ENCODE measurements at places on chromosomes 16 and 17. TPM values are rescaled to one million over a fixed set of nuclear protein-coding genes. Genes with fewer than 3 reads are reported as not detected.

DNA sequence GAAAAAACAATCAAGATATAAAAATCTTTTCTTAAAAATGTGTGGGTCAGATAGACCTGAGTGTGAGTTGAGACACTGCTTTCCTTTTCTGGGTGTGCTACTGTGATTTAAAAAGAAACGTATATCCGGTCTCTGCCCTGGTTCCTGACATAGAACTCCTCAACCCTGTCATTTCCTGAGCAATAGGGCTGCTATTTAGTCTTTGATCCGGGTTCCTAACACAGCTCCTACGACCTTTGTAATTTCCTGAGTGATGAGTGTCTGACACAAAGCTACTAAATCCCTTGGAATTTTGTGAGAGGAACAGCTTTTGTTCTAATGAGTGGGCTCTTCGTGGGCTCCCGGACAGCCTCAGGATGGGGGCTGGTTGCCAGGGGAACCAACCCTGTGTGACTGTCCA is 93.9 kb upstream of the FA2H start:
- DNase-seq = no peak

DNA sequence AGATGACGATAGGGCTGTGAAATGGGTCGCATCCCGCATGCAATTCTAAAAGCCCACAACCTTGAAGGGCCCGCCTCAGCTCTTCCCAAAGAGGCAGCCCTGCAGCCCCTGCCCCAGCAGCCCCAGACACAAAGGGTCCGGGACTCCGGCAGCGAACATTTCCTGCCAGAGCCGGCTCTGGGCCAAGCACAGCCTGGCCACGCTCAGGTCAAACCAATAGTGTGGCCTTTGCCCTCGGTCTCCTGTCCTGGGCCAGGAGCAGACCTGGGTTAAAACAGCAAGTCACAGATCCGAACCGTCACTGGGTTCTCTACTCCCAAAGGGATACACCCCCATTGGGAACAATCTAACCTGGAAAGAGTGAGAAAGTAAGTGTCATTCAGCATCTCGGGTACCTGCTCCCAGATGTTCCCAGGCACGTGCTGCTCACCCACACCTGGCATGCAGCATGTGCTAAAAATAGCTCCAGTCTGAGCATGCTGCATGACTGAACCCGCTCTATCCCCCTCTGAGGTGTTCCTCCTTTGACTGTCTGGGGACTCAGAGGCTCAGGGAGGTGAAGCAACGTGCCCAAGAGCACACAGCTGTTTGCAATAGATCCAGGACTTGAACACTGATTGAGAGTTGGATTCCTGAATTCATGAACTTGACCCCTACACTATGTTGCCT is 22.2 kb upstream of the ATP2A3 start:
- peak; percentile 25 for DNase-seq

Gene HS3ST4
- not detected for total RNA-seq

DNA sequence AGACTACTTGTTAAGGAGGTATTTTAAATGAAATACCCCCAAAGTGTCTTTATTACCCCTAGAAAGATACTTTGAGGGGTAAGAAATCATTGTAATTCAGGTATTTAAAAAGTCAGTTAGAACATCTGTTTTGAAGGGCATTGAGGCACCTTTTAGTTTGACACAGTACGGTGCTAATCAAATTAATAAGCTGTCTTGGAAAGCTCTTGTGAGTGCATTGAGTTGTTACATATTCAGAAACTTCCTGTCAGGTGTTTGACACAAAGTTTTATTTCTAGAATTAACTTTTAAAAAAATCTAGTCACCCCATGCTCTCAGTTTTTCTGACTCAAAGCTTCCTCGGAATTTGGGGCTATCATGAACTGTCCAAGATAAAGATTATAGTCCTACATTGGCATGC is 4.6 kb downstream of the RBBP6 start:
- DNase-seq = no peak

DNA sequence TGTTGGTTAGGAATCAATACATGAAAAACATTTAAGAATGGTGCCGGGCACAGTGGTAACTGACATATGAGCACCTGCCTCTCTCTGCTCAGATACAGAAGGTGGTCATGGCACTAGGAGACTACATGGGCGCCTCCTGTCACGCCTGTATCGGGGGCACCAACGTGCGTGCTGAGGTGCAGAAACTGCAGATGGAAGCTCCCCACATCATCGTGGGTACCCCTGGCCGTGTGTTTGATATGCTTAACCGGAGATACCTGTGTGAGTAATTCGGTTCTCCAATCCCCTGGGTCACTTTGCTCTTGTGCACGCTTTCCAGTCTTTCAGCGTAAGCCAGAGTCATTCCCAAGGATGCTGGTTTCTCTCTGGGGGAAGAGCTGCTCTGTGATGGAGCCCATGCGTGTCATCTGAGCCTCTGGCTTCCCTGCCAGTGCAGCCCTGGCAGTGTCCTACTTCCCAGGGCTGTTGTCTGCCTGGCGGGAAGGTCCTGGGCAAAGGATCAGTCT is 3.0 kb upstream of the CD68 start:
- DNase-seq = no peak

DNA sequence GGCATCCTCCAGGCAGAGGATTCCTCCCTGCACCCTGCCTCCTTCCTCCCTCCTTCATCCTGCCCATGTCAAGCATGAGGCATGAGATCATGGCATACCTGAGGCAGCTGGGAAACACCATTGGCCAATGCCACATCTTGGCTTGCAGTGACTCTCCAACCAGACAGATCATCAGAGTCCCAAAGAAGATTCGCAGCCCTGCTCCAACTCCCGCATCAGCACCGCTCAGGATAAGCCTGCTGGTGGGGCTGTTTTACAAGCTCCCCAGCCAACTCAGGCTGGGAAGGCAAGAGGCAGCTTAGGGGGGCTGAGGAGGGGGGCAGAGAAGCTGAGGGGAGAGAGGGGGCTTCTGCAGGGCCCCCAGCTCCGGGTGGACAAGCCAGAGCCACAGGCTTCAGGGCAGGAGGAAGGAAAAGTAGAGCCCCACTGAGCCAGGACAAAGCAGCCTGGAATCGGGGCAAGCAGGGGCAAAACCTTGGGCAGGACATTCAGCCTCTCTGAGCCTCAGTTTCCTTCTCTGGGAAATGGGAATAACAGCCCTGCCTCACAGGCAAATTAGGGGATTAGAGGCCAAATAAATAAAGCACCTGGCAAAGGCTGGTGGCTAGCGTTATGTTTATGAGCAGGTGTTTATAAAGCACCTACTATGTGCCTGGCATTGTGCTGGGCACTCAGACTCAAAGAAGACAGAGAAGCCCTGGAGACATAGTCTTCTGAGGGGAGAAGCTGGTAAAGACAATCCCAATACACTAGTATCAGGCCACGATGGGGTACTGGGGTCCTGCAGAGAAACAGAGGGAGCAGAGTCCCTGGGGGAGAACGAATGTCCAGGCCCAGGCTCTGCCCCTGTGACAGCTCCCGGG is 88.1 kb downstream of the GOSR1 start:
- no peak for DNase-seq

DNA sequence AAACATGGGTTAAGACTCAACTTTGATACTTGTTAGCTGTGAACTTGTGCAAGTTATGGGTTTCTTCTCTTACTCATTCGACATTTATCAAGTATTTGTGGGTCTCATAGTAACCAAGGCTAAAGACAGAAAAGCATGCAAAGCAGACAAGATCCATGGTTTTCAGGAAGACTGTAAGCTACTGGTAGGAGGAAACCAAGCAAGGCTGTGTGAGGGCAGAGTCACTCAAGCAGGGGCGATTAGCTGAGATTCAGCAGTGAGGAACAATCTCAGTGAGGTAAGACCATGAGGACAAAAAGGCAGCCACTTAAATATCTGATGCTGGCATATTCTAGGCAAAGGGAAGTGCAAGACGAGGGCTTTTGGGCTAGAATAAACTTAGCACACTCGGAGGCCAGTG is 29.5 kb downstream of the MBTD1 start:
- no peak for DNase-seq

GRCh38 chr17:72407336-72407909 is 286.6 kb downstream of the SOX9 start:
- peak; percentile 43 for DNase-seq

DNA sequence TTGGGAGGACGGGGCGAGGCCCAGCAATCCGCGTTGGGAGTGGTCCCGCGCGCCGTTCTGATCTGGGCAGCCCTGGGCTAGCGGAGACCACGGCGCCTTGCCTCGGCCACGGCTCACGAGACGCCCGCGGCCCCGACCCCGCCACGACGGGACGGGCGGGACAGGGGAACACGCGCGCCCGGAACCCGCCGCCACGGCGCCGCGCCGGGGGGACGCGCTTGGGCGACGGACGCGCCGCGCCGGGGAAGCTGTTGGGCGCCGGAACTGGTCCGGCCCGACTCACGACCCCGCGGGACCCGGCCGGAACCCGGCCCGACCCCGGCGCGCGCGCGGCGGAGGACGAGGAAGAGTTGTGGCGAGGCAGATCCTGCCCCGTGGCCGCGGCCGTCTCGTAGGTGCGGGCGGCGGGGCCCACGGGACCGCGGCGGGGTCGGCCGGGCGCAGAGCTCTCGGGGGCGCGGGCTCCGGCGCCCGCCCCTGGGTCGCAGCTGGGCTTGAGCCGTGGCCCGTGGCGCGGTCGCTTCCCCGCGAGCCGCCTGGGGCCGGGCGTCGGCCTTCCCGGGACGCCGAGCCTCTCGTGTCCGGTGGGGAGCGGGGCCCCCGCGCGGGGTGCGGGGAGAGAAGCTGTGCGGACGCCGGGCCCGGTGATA is at the start of gene ACSF3:
Gene ACSF3 (plus strand): TSS at position 251 of the 650 bp plus-strand sequence. CDS start 6,830 bp downstream, outside the sequence.
- DNase-seq = peak; percentile 82

Gene CEP295NL
- total RNA-seq = 0.79 TPM

Gene CRYM
- 78.2 TPM for total RNA-seq

GRCh38 chr16:21598701-21599121 is 666 bp upstream of the METTL9 start:
- peak; percentile 34 for DNase-seq

DNA sequence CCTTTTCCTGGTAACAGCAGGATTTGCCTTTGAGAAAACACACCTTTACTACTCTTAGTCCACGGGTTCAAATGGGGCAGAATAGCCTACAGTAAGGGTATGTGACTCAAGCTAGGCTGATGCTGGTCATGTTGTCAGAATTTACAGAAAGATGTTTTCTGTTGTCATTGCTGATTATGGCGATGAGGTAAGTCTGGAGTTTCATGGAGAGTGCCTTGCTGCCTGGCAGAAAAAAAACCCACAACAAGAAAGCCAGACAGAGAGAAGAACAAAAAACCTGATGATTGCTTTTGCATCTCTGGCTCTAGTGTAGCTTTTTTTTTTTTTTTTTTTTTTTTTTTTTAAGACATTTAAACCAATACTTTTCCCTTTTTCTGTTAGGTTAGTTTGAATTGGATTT is 47.9 kb downstream of the SLC6A4 start:
- no peak for DNase-seq

Gene UNKL
- total RNA-seq = 16.4 TPM

- DNase-seq = no peak
Observed at GRCh38 chr16:1297018-1297696, 12.3 kb upstream of the UBE2I start.

- DNase-seq = no peak
Observed at GRCh38 chr17:29243792-29244191, 2.9 kb upstream of the CRYBA1 start.

DNA sequence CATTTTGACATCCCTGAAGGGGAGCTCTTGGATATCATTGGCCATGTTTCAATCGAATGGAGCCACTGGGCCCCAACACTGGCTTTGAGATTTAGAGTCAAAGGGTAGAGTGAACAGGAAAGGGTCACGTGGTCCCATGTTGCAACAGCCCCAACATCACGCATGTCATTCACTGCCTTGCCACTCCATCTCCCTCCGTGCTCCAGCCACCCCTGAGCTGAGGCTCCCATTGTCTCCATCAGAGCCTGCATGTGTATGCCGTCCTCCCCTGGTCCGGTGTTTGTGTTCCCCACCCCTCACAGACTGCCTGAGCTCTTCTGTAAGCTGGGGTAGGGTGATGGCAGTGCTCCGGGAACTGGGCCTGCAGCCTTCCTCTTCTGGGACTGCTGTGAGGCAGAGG is 12.1 kb downstream of the NFE2L1 start:
- DNase-seq = no peak

Gene IST1
- total RNA-seq = 110 TPM

DNA sequence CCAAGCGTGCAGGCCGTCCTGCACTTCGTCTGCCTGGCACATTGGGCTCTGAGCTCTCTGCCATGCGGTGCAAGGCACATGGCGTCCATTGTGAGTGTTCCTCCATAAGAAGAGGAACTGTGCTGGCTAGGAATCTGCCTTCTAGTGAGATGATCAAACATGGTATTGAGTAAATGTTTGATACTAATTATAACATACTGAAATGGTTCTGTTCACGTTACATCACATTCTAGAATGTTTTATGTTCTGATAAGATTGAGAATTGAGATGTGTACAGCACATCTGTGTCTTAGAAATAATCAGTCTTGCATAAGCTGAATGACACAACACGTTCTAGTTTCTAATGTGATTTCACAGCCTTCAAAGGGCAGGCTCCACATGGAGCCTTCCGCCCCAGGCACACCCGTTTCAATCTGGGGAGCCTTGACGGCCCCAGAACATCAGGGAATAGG is 42.9 kb downstream of the USP10 start:
- no peak for DNase-seq

DNA sequence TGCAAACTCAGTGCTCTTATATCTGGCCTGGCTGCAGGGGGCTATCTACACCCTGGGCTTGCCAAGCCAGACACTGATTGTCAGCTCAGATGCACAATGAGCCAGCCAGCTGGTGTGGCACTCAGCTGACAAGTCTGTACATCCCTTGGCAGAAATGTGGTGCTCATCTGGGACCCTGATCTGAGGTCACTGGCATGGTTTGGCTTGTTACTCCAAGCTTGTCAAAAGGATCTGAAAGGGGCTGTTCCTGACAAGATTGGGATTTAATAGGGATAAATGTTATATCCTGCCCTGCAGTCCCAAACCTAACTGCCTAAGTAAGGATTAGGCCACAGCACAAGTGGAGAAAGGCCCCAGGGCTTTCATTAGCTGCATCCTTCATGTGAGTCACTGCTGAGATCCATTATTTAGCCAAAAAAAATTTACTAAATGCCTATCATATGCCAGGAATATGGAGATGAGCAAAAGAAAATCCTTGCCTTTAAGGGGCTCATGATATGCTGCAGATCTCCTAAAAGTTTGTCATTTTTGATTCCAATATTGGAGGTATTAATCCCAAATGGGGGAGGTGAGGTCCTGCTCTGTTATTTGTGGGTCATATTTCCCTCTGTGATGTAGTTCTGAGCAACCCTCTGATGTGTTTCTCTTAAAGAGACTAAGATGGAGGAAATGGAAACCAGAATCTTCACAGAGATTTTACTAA is 6.3 kb downstream of the SLC6A2 start:
- DNase-seq = no peak

GRCh38 chr17:1482680-1483079 is 9.8 kb downstream of the MYO1C start:
- peak; percentile 71 for DNase-seq

Gene ACSM2A
- total RNA-seq = not detected

Gene TMEM100
- 10.9 TPM for total RNA-seq
